Cerebellum (tissue), 4 donors: ENCODE measurements at places on chromosomes 16 and 17. TPM values are rescaled to one million over a fixed set of nuclear protein-coding genes. Genes with fewer than 3 reads are reported as not detected.

Gene OR1A1
- total RNA-seq = not detected

DNA sequence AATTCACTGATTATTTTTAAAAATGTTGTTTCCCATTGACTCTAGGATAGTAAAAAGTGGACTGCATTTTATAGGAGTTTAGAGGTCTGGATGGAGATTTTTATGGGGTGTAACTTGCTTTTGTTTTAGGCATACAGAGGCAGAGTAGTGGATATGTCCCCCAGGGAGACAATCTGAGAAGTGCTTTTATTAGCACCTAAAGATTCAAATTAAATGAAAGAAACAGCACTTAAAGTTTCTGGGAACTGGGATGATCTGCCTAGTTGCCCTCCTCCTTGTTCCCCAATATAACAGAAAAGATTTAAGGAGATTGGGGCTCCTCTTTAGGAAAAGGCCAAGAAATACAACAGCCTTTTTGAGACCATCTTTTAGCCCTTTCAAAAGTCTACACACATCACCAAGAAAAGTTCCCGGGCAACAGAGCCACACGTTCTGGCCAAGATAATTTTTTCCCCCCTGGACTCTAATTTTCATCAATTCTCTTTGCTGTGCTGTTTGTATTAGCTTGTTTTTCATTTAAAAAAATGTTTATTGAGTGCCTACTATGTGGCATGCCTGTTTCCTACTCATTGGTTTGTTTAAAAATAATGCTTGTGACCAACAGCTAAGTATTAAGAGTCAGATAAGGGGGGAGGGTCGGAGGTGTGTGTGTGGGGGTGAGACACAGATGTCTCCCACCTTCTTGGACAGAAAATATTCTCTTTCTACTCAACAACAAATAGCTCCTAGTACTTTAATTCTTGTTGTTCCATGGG is 2.5 kb upstream of the IGF2BP1 start:
- DNase-seq = no peak

DNA sequence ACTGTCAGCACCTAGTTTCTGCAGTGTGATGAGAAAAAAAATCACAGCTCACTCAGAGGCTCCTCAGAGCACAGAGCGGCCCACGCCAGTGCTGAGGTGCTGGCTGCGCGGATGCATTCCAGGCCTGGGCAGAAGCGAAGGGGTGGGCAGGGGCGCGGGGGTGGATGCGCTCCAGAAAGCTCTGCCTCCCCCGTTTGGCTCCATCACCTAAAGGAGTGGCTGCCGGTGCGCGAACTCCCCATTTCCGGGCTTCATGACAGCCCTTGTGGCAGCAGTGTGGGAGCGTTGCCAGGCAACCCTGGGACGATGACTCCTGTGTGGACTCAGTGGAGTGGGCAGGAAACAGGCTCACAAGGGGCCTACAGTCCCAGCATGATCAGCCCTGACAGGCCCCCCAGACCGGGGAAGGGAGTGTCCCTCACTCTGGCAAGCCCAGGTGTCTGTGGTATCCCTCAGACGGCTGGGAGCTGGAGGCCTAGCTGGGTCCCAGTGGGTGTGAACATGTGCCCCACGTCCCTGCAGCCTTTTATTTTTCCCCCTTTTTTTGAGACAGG is 32.8 kb upstream of the NUDT16L1 start:
- no peak for DNase-seq

- DNase-seq = no peak
Measured at GRCh38 chr17:74779501-74779900, 3.4 kb upstream of the NAT9 start.

GRCh38 chr16:1326946-1327618 is 6.4 kb upstream of the BAIAP3 start:
- no peak for DNase-seq
